ENCODE measurements at places on chromosomes 16 and 17.

DNA sequence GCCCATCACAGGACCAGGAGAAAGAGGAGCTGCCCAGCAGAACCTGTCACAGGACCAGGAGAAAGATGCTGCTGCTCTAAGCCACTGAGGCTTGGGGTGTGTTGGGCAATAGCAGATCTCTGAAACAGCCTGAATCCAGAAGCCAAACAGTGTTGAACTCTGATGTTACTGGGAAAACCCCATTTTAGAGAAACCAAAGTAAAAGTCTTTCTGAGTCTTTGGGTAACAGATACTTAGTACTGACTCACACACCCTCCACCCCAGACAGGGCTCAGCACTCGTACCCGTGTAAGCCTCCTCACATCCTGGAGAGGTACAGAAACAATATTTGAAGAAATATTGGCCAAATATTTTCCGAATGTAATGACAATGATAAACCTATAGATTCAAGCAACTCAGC, 82.8 kb upstream of the GNG13 start:
- no peak for DNase-seq

DNA sequence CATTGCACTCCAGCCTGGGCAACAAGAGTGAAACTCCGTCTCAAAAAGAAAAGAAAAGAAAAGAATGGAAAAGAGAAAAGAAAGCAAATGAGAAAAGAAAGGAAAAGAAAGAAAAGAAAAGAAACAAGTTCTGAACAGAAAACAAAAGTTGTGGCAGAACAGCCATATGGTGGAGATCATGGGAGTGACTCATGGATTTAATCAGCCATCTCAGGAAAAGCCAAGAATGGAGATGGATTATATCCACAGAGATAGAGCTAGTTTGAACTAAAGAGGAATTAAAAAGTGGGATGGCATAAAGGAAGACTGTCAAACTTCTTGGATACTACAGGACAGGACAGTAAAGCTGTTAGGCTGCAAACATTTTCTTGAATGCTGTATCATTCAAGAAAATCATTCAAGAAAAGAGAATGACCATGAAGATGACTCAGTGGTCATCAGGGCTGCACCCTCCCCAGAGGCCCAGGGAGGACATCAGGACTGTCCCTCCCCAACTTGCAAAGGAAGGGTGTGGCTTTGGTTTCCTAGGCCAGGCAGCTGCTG, 120.6 kb downstream of the USP22 start:
- no peak for DNase-seq

- DNase-seq, result no peak
These were observed 37.9 kb downstream of the SIAH1 start for GRCh38 chr16:48347191-48347865.

DNA sequence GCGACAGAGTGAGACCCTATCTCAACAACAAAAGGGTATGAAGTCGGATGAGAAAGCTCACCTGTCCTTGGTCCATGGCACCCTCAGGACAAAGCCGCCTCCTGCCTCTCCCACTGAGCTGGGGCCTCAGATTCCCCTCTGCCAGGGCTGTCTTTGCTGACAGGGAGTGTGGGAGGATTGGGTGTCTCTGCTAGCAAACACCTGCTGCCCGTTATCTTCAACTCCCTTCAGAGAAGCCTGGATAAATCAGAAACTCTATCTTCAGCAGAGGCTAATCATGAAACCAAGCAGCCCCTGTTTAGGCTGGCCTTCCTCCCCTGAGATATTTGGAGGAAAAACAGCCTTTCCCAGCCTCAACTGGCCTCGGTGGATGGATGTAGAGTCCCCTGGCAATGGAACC, 36.3 kb upstream of the CDH1 start:
- DNase-seq, result no peak

GRCh38 chr16:85422196-85422631, 190.9 kb upstream of the GSE1 start:
- DNase-seq, result no peak

DNA sequence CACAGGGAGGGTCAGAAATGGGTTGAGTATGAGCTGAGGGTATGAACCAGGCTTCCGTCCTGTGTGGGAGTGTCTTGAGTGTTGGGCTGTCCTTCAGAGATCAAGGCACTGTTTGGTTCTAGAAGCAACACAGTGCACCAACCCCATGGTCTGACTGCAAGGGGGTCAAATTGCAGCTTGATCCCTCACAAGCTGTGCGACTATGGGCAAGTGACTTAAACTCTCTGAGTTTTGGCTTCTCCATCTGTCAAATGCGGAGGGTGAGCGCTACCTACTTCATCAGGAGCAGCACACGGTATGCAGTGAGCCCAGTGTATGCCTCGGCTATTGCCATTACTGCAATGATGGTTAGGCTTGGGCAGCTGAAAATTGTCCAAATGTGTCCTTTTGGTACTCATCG, 21.0 kb downstream of the SEC14L5 start:
- DNase-seq, result no peak

DNA sequence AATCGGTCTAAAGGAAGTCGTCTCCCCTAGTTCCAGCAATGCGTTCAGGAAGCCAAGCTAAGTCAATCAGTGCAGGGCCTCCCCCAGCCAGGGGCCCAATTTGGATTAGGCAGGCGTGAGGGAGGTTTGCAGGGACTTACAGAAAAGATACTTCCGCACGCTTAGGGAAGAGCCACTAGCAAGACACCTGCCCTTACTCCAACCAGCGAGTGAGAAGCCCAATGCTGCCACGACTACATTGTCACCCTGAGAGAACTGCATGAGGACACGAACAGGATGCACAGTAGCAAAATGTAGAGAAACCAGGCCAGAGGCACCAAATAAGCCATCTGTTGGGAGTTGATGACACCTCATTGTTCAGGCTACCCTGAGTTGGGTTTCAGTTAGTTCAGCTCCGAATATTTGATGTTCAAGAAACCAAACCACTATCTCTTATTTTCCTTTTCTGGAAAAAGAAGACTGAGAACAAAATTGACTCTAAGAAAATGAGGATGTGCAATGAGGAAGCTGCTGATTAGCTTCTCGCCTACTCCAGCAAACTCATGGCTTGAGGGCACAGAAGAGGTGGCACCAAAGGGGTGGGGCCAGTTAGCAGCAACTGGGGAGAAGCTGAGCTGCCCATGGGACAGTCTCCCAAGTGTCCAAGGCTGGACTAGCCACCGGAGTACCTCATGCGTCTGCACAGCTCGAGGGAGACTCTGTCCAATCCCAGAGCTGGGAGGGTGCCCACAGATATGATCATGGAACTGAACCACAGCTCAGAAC, 29.3 kb downstream of the TK2 start:
- DNase-seq, result no peak

GRCh38 chr17:688100-688989, 26.3 kb downstream of the VPS53 start:
- DNase-seq, result no peak

GRCh38 chr16:2472885-2473445, 1.9 kb downstream of the NTN3 start:
- DNase-seq, result no peak

DNA sequence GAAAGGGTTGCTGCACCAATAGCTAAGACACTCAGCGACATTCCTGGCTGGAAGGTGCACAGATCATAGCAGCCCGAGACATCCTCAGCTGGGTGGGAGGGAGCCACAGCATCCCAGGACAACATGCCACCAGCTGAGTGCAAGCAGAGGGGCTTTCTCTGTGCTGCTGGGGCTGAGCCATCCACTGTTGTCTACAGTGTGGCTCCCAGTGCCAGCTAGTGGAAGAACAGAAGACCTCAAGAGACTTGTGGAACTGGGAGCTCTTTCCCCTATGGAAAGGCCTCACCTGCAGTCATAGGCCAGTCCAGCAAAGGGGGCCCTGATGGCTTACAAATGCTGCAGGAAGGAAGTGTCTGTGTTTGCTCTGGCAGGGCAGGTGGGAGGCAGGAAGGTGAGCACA, 131.0 kb downstream of the C16orf78 start:
- no peak for DNase-seq

DNA sequence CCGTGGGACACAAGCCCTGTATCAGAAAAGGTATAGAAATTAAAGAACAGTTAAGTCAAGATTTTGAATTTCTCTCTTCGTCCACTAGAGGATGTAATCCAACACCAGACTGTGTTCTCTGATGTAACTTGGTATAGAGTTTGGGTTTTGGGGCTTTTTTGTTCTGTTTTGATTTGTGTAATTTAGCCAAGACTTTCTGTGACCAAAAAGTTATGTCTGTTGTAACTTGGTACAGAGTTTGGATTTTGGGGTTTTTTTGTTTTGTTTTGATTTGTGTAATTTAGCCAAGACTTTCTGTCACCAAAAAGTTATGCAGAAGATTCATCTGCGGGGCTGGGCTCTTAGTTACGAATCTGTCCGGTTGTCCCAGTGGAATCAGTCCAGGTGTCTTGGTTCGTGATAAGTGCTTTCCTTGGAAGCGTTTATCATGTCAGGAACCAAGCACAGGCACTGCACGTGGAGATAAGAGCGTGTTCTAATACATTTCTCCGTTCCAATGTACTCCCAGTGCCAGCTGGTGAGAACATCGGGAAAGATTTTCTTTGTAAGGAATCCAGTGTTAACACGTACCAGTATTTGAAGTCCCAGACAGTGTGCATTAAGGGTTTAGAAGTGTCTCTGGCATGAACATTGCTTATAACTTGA, 44.1 kb upstream of the SEC14L1 start:
- no peak for DNase-seq

GRCh38 chr16:68475071-68475470, 26.8 kb upstream of the SMPD3 start:
- no peak for DNase-seq

- DNase-seq, result no peak
These were observed 16.2 kb upstream of the STAT3 start for GRCh38 chr17:42404326-42405055.

DNA sequence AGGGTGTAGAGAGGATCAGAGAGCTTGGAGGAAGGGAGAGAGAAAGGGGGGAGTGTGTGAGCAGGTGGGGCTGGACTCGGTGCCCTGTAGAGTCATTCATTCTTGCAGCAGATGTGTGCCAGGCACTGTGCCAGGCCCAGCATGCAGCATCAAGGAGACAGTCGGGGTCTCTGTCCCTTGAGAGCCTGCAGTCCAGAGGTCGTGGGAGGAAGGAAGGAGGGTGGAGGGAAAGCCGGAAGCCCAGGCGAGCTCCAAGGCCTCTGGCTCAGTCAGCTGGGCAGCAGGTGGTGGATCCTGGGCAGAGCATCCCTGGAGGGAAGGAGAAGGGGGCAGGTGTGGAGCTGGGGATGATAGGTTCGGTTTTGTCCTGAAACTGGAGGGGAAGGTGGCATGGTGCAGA, 27.5 kb downstream of the EPN2 start:
- DNase-seq, result no peak

DNA sequence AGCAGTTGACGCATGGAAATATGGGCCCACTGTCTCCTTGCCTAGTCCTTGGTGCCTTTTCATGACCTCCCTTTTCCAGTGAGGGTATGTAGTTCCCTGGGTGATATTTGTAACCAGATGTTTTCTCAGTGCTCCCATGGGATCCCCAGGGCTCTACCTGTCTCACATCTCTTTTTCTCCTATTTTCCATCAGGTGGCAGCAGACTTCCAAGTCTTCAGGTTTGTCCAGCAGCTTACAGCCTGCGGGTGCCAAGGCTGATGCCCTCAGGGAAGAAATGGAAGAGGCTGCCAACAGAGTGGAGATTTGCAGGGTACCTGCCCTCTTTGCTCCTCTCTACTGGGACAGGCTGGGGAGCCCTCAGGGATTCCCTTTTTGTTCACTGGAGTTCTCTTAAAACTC, 89.1 kb downstream of the ELAC2 start:
- DNase-seq, result no peak

DNA sequence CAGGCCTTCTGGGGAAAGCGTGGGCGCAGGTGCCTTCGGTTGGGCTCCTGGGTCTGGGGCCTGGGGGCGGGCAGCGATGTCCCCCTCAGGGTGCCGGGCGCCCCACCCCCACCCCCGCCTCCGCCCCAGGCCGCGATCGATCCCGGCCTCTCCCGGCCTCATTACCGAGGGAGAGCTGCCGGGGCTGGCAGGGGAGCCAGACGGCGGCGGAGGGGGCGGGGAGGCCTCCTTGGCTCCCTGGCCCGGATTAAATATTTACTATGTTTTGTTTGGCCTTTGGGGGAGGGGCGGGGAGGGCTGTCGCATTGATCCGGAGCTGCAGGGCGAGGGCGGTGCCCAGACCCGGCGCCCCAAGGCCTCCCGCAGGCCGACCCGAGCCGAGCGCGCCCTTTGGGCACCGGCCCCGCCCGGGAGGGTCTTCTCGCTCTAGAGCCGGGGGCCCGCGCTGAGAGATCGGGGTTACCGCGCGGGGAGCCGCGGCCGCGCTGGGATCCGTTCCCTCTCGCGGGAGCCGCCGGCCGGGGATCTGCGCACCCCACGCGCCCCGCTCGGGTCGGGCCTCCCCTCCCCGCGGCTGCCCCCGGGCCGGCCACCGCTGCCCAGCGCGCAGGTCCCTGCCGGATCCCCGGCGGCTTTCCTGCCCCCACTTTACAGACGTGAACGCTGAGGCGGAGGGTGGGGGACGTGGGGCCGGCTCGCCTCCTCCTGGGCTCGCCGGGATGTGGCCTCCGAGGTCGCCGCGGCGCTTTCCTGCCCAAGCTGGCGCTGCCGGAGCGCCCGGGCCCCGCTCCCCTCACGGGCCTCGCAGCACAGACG, 27.0 kb downstream of the RTN4RL1 start:
- DNase-seq, result no peak

GRCh38 chr17:40498281-40499084, 2.9 kb downstream of the TNS4 start:
- no peak for DNase-seq

DNA sequence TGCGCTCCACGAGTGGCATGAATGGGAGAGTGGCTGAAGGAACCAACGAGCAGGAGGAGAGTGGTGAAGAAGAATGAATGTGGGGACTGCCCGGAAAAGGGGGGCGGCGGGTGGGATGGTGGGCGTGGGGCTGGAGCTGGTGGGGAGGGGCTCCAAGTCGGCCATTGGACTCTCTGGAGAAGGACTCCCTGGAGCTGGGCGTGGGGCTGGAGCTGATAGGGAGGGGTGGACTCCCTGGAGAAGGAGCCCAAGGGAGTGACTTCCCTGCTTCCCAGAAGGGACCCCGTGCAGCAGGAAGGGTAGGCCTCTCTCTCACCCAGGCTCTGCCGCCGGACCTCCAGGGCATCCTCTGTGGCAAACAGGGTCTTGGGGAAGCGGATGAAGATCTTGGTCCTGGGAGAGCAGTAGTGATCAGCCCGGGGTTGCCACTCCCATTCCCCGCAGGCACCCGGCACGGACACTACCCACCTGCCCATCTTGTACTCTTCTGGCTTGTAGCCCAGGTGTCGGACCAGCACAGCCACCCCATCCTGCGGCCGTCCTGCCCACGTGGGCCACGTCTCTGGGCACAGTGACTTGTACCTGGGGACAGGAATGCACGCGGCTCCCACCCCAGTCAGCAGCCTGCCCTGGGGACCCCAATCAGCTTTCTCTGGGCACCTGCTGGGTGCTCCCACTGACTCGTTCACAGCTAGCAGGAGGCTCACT, 14.9 kb upstream of the CRK start:
- no peak for DNase-seq

- no peak for DNase-seq
These were observed 34.5 kb upstream of the GPRC5B start for GRCh38 chr16:19919142-19919541.

- DNase-seq, result no peak
These were observed 22.2 kb downstream of the CLEC19A start for GRCh38 chr16:19307587-19308241.

- DNase-seq, result no peak
These were observed 10.4 kb downstream of the CX3CL1 start for GRCh38 chr16:57382535-57383275.
